ENCODE measurements at places on chromosomes 7 and 10.

DNA sequence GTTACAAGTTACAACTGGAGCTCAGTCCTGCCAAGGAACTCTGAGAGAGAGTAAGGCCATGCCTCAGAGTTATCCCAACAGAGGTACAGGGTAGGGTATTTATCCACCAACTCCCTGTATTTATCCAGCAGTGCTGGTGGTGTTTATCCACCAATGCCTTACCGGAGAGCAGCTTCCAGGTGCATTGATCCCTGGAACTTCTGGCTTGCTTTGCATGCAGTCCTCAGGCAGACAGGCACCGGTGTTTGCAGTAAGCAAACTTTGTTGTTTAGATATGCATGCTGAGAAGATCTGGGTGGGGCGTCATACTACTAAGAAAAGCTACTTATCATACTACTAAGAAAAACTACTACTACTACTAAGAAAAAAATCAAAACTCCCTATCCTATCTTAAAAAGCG is 92.4 kb downstream of the CYP26A1 start:
- DNase-seq, result no peak

DNA sequence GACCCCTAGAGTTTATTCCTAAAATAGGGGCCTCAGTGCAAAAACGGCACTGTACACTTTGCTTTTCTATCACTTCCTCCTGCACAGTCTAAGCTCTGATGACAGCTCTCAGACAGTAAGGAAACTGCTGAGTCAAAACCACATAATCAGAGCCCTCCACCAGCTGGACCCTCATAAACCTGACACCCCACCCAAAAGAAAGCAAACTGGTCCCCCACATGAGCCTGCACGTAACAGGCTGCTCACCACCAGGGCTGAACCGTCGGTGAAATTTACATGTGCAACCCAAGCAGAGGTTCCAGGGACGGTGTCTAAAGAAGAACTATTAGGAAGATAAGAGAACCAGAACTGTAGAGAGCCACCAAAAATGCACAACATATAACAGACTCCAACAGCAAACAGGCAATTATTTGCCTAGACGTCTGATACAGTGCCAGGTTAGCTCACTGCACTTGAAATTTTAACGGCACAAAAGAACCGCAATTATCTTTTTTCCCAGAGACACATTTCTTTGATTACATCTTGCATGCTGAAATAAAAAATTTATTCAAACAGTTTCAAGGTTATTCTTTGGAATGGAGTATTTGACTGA is 19.6 kb downstream of the SGMS1 start:
- peak; percentile 44 for DNase-seq

DNA sequence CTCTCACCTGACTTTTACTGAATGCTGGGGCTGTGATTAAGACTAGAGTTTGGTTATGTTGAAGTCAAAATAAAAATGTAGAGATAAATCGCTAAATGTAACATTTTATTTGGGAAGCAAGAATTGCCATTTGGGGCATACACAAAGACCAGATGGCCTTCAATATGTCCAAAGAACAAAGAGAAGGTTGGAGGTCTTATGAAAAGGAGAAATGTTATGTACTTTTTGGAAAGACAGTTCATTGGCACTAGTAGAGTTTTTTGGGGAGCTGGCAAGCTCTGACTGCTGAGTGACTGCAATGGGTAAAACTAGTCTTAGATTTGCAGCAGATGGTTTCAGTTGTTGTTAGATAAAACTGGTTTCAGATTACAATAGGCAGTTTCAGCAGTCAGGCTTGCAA is 35.6 kb upstream of the GALNT17 start:
- DNase-seq, result peak; percentile 4

GRCh38 chr10:6382081-6382480 is 179.3 kb downstream of the PFKFB3 start:
- peak; percentile 46 for DNase-seq

DNA sequence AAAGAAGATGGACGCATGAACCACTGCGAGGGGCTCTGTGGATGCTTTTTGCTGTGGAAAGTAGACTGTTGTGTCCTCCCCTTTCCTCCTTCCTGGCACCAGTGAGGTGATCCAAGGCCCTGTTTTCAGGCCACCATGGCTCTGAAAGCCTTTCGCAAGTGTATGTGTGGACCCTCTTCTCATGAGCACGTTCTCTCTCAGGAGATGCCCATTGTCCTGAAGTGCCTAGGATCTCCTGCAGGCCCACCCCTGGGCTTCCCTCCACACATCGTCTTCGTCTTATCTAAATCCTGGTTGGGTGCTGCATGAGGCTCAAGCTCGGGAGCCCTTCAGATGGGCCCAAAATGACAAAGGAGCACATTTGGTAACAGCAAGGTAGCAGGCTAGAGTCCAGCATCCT is 188.2 kb downstream of the PTPN20 start:
- no peak for DNase-seq

DNA sequence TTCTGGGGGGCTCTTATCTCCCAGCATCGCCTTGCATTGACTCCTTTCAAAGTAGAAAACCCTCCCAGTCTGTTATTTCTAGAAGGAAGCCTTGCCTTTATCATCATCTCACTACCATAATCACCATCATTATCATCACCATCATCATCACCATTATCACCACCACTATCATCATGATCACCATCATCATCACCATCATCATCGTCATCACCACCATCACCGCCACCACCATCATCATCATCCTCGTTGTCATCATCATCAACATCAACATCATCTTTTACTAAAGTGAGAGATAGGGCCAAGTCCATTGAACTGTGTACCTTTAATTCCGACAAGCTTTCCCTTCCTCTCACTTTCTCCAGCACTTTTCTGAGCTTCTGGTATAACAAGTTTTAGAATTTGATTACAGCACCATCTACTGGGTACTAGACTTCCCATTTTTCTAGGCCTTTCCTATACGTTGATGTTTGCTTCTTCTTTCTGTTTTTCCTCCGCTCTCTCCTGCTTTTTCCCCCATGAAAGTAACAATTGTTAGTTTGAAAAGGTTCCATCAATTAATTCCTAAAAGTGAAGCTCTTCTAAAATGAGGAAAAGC is 226.4 kb downstream of the BUB3 start:
- peak; percentile 55 for DNase-seq

DNA sequence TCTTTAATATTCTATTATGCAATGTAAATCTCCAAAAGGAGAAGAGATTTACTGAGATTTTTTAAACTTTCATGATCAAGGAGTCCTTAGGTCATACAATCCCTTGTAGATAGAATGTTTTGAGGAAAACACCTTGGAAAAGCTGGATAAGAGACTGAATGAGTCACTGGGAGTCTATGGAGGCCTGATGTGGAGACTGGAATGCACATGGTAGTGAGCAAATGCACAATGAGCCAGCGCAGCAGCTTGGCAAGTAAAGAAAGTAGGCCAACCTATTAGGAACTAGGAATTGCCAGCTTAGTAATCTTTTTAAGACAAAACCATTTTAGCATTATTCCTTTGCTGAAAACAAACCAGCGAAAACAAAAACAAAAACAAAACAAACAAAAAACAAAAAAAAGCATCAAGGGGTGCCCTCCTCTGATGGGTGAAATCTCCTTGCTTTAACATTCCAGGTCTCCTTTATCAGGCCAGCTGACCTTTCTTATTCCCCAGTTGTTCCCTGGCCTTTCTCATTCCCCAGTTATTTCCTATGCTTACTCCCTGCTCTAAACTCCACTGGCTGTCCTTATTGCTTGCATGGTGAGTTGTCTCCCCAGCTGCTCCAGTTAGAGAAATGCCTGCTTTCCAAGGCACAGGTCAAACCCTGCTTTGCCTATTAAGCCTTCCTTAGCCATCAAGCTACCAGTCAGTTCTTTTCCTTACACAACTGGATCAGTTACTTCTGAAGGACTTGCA is 135.8 kb downstream of the PLCE1 start:
- no peak for DNase-seq

GRCh38 chr10:79413196-79413595 is 32.2 kb downstream of the ZCCHC24 start:
- peak; percentile 12 for DNase-seq

- DNase-seq, result no peak
Measured at GRCh38 chr10:59266321-59266720, 89.9 kb downstream of the PHYHIPL start.

DNA sequence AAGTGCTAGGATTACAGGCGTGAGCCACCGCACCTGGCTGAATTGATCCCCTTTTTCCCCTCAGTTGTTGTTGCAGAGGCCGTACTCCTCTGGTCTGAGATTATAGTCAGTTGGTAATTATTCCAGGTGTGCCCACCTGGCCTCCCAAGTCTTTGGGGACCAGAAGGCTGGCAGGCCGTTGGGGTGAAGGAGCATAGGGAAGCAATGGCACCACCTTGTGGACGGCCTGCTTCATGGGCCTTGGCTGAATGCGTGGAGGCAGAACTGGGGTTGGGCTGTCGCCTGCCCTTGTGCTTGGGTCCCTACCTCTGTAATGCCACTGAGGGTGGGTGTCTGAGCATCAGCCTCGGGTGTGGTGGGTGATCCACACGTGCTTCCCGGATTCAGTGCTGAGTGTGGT is 125.7 kb downstream of the RGS10 start:
- peak; percentile 73 for DNase-seq

DNA sequence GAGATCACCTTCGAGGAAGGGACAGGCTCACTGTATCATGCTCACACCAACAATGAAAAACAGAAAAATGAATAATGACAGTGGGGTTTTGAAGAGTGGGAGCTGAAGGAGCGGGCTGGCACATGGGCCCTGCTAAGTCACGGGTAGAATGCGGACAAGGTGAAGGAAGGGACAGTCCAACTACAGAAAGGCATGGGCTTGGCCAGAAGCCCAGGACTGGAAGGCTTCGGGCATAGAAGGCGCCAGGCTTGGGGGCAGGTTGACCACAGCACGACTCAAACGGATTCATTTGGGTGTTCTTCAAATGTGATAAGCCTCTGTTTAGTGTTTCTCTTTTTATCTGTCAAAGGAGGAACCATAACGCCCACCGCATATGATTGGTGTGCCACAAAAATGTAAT is 509.5 kb downstream of the CCSER2 start:
- no peak for DNase-seq

DNA sequence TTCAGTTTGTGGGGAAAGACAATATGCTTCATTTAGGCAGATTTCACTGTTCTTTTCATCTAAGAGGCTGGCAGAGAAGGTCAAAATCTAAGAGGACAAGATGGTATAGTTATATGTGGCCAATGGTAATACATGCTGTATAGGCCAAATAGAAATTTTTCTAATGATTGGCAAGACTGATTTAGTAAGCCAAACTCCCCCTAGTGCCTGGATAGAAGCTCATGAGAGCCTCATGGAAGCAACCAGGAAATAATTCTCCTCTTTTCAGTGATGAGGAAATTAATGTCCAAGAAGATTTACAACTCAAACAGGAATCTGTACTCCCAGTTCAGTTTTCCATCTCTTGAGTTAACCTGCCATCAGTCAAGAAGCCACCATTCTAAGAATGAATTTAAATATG is 253.6 kb upstream of the PHF14 start:
- DNase-seq, result no peak

- DNase-seq, result no peak
Measured at GRCh38 chr7:112206991-112207592, 597 bp downstream of the ZNF277 start.

DNA sequence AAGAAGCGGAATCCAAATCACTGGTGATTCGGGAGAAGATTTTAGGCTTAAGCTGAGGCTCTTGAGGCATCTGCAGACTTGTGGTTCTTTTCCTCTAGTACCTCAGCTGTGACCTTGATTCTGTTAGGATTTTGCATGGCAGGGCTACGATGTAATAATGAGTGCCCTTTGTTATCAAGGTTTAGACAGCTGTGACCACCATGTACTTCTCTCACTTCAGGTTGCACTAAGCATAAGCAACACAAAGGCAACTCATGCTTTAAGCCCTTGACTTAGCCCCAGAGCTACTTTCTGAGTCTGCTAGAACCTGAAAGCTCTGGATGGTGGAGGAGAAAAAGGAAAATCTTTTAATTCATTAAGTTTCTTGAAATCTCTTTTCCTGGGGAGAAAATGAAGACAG is 1052.3 kb upstream of the PHF14 start:
- no peak for DNase-seq

GRCh38 chr10:130453721-130454542 is 317.7 kb downstream of the GLRX3 start:
- DNase-seq, result no peak

- peak; percentile 77 for DNase-seq
Measured at GRCh38 chr10:100383251-100383650, 36.2 kb downstream of the SCD start.

DNA sequence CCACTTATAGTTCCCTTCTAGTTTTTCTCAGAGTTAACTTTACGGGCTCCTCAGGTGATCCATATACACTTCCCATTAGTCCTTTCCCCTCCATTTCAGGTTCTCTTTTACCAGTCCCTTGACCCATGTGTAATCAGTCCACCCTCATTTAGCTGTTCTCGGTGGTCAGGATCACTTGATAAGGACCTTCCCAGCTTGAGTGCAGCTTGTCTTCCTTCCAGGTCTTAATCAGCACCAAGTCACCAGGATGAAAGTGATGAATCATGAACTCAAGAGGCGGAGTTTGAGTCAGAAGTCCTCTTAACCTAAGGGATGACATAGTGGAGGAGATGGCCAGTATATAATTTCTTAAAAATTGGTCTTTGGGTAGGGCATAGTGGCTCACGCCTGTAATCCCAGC is 63.1 kb upstream of the CNTNAP2 start:
- no peak for DNase-seq

GRCh38 chr10:95266674-95267095 is 24.1 kb downstream of the PDLIM1 start:
- DNase-seq, result no peak

GRCh38 chr10:35015843-35016408 is 74.2 kb downstream of the CUL2 start:
- DNase-seq, result no peak

DNA sequence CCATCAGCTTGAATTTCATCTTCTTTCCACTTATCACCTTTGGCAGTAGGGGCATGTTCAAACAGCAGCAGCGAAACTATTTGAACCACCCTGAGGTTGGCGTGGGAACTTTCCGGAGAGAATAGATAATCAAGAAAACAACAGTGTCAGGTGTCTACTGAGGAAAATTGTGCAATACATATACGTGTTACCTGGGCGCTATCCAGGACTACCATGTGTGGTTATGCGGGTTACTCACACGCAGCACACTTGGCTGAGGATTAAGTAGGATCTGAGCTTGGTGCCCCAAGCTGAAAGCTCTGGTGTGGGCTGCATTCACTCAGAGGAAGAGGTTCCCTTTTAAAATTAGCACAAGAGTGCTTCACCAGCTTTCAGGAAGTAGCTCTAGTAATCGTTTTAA is 8.8 kb upstream of the ABI1 start:
- DNase-seq, result no peak

DNA sequence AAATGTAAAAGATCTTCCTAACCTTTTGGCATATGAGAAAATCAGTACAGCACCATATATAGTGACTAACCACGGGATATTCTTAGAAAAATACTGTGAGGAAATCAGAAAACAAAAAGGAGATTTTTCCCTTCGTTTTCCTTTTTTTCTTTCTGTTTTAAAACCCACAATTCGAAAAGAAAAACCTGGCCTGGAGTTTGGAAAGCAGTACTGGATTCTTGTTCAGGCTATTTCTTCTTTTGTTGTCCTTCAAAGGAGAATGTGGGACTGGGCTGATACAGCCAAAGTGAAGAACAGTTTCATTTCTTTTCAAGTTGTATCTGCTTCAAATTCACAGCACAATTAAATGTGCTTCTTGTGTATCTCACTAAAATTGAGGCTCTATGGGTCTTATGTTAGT is 156.8 kb upstream of the PHYHIPL start:
- DNase-seq, result no peak

- DNase-seq, result no peak
Measured at GRCh38 chr10:62652114-62652513, 152.4 kb upstream of the ADO start.

- no peak for DNase-seq
Measured at GRCh38 chr10:88379575-88379974, 203.5 kb downstream of the RNLS start.

- DNase-seq, result no peak
Measured at GRCh38 chr7:142802301-142802700, 31.5 kb downstream of the PRSS2 start.

GRCh38 chr7:91240376-91240941 is 23.8 kb upstream of the FZD1 start:
- peak; percentile 98 for DNase-seq

Data from lung (tissue), 17 donors.